ENCODE measurements at places on chromosomes 12 and 14.

GRCh38 chr12:7868391-7868790 is 4.3 kb downstream of the SLC2A14 start:
- DNase-seq: no peak

- DNase-seq: no peak
Measured at GRCh38 chr12:75881920-75882319, 149.7 kb downstream of the PHLDA1 start.

DNA sequence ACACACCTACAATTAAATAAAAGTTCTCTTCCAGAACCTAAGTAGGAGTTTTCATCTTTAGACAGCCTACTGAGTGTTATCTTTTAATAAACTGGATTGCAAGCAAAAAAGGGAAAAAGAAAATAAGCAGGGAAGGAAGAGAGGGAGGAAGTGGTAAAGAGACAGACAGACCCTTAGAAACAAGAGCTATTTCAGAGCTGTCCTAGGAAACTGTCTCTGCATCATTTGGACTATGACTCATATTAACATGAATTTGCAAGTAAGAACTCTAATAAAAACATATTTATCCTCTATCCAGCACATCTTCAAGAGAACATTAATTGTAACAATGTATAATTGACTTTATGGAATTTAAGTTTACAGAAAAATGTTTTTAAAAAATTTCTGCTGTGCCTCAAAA is 438.8 kb upstream of the USP15 start:
- no peak for DNase-seq

- no peak for DNase-seq
Measured at GRCh38 chr12:109121346-109121880, 5.0 kb downstream of the ACACB start.

- no peak for DNase-seq
Measured at GRCh38 chr12:32997471-32997870, 100.9 kb upstream of the PKP2 start.

DNA sequence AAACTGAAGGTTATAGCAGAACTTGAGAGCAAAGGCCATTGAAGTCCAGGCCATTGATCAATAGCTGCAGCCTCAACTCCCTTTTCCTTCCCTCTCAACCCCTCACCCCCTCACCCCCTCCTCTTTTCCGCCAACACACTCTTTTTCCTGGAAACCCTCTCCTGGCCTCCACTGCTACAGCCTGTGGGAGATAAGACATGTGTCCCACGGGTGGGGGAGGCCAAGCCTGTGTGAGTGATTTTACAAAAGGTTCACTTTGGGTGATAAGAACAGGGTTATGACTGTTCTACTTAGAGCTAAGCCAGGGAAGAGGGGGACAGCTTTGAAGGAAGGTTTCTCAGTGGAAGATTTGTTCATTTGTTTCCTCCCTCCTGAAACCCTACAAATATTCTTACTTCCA is 9.2 kb upstream of the FGF23 start:
- no peak for DNase-seq

DNA sequence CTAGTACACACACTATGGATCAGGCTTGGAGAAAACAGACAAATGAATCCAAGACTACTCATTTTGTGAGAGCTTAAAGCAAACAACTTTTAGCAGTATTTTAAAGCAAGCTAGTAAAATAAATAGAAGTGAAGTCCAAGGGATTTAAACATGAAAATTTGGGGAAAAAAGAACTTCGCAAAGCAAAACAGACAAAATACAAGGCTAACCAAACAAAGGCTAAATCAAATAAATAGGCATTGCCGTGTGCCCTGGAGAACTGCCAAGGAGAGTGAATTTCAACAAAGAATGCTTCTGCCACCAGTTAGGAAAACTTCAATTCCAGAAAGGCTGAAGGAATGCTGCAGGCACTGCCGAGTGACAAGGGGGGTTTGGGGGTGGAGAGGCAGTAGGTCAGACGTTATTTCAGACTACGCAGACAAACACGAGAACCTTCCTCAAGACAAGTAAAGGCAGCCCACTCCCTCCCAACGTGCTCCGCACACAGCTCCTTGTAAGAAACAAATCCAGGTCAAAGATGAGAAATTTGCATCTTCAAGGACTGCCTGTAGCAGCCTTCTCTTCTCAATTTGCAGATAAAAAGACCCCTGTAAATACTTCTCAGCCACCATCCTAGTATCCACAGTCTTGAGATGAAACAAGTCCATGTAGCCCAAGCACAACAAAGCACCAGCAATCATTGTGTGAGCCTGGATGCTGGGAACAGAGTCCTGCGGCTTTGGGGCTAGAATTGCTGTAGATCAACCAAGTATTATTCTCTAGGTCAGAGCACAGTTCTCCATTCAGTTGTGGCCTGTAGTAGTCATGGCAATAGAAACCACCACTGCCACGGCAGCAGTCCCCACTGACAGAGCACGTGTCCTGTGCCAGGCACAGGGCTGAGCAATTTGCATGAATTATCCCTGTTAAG is 43.3 kb downstream of the EFCAB11 start:
- no peak for DNase-seq

DNA sequence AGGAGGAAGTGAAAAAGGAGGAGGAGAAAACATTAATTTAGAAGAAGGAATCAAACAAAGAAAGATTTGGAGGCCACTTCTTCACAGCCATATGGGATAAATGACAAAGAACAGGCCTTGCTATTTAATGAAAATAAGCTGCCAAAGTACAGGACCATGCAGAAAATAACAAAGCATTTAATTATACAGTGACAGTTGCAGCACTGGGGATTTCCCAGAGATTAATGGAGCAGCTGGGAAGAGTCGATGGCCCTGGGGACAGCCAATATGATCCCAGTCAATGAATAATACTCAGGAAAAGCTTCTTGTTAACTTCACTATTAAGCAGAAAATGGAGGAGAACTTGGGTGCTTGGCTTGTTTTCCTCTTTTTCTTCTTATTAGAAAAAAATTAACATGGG is 34.6 kb downstream of the RERG start:
- no peak for DNase-seq

DNA sequence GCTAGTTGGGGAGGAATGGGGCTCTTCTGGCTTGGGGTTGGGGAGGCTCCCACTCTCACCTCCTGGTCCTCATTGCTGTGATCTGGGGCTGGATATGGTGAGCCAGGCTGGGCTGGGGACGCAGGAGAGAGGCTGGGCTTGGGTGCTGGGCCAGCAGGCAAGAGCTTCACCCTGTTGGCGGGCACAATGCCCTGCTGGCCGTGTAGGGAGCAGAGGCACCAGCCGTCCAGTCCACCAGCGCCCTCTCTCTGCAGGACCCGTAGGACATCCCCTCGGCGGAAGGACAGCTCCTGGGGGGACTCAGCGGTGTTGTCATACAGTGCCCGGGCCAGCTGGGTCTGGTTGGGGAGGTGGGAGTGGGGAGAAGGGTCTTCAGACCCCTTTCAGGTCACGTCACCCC is 4.5 kb downstream of the EFS start:
- peak; percentile 66 for DNase-seq

GRCh38 chr12:55982319-55982936 is 8.6 kb downstream of the RAB5B start:
- DNase-seq: no peak

DNA sequence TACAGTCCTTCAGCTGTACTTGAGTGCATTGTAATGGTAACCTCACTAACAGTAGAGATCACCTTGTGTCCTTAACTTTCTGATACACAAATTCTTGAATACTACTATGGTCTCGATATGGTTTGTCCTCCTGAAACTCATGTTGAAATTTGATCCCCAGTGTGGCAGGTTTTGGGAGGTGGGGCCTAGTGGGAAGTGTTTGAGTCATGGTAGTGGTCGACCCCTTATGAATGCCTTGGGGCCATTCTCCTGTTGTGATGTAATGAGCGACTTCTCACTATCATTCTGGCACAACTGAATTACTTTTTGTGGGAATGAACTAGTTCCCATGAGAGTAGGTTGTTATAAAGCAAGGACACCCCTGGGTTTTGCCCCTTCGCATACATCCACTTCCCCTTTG is 52.3 kb downstream of the IPO8 start:
- DNase-seq: no peak

GRCh38 chr12:124727264-124727800 is 136.3 kb downstream of the SCARB1 start:
- peak; percentile 87 for DNase-seq

DNA sequence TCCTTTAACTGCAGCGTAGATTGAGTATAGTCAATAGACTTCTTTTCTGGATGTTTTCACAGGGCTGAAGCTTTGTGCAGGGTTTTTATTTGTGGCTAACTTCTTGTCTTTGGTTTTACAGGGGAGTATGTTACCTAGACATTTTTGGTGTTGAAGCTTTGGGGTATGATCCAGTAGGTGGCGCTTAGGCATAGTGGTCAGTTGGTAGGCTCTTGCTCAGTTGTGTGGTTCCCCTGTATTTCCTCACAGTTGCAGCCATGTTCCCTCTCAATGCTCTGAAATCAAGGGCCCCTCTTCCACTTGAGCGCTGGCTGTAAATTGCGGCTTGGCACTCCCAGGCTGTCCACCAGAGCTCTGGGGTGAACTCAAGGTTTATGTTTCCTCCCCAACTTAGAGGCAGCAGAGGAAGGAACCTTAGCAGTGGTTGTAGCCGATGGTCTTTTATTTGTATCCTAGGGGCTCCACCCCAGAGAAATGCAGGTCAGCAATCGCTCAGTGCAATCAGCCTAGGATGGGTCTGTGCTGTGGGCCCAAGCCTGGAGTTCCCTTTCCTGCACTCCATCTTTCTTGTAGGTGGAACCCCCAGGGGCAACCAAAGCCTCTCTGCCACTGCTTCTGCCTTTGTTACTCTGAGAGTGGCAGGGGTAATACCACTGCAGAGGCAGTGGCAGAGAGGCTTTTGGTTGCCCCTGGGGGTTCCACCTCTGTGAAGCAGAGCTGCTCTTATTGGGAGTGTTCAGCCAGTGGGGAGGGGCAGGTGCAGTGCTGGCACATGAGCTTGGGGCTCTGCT is 55.1 kb downstream of the CMAS start:
- DNase-seq: no peak

- no peak for DNase-seq
Measured at GRCh38 chr14:55667801-55668200, 87.8 kb downstream of the KTN1 start.

All from ascending aorta (tissue), 2 donors.